Lung (tissue), 17 donors: ENCODE measurements at places on chromosomes 7 and 10. TPM values are rescaled to one million over a fixed set of nuclear protein-coding genes. Genes with fewer than 3 reads are reported as not detected.

Gene RP9
- total RNA-seq = 10.2 TPM

Gene TMEM213
- total RNA-seq = 2.0 TPM

Gene PON3
- total RNA-seq = 19.6 TPM

Gene CPA2
- total RNA-seq = 2.0 TPM
